GM12891 (cell line): ENCODE measurements at places on chromosomes 13 and 19.

DNA sequence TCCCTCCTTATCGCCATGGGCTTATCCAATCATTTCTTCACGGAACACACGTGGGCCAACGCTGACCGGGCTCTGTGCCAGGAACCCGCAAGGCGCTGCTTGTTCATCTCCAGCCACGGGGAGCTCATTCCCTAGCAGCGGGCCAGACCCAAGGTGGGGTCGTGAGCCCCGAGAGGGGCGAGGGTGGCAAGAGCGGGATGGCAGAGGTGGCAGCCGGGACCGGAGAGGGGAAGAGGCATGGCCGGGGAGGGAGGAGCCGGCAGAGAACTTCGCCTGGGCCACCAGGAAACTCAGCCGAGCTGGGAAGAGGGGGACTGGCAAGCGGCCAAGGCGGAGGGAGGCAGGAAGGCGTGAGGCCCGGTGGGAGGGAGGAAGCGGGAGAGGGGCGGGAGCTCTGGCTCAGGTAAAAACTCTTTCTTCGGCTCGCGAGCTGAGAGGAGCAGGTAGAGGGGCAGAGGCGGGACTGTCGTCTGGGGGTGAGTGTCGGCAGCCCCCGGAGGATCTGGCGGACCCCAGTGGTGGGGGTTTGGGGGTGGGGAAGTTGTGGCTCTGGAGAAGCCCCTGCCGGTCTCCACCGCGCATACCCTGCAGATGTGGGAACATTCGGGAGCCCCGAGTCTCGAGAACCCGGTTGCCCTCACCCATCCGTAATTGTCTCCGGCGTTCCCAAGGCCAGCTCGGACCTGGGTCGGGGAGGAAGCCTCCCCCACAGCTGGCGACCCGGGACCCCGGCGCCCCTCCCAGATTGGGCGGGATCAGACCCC is at the start of gene B3GNT3:
B3GNT3 (plus strand) TSS at position 408 of the 764 bp plus-strand sequence. CDS start 12,670 bp downstream, outside the sequence.
- no peak for DNase-seq

DNA sequence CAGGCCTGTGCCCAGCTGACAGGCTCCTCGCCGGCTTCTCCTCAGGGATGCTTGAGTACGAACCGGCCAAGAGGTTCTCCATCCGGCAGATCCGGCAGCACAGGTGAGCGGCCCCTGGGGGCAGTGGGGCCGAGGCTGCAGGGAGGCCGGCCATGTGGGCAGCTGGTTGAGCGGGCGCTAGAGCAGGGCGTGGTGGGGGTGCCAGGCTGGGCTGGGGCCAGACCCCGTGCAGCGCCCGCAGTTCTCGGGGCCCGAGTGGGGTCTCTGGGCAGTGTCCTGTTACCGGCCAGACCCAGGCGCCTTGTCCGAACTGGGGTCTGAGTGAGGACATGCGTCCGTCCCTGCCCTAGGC is 15.9 kb downstream of the CBARP start:
- no peak for DNase-seq

DNA sequence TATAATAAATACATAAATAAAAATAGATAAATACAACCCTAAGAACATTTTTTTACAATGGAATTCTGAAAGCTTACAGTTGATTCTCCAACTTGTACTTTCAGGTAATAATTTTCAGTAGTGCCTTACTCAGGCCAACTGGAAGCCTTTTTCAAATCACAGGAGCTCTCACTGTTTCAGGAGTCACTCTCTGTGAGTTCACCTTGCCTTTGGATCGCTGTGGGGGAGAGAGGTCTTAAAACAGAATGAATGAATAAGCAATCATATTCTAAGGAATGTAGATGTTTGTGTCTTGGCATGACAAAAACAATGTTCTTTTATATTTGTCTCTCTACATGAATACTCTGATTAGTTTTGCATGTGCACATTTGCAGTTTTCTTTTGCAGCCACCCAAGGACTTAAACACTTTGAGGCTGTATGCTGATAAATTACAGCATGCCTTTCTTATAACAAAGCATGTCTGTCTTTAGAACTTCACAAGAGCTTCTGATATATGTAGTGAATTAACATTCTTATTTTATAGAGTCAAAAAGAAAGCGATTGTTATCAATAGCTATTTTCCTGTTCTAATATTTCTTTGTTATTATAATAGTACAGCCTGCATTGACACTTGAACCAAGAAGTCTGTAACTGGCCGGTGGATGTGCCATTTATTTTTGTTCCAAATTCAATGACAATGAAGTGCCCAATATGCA is 1111.5 kb upstream of the ATXN8OS start:
- DNase-seq: no peak

- DNase-seq: no peak
These were observed 3.0 kb upstream of the PTGER1 start for GRCh38 chr19:14478113-14478545.

- no peak for DNase-seq
These were observed 35.5 kb downstream of the ACTN4 start for GRCh38 chr19:38682872-38683392.
